CD4-positive, alpha-beta T cell treated with Interleukin-4 for 4 hours (primary cell): ENCODE measurements at places on chromosomes 13 and 19.
A peak's percentile ranks its signal among the peaks of the same experiment; 100 is the strongest.

- no peak for DNase-seq
Measured at GRCh38 chr19:31110336-31110735, 238.9 kb downstream of the TSHZ3 start.

- DNase-seq: no peak
Measured at GRCh38 chr13:38228322-38228721, 121.3 kb upstream of the UFM1 start.

GRCh38 chr19:15318241-15318691, 14.1 kb downstream of the BRD4 start:
- DNase-seq: no peak

DNA sequence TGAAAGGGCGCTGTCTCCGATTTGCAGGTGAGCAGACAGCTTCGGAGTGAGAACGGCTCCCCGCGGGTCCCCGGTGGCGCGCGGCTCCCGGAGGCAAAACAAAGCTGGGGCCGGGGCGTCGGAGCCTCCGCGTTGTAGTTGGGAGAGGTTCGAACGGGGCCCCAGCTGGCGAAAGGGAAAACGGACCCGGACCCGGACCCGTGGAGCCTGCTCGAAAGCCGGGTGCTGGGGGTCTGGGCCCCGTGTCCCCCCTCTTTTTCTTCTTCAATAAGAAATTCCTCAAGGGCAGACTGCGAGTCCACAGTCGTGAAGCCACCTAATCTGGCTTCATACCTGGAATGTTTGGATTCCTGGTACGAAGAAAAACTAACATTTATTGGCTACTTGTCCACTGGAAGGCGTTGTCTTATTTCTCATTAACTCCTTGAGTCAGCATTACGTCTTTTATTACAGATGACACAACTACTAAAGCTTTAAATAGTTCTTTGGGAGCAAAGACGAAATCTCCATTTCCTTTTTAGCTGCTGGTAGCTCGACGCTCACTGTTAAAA, 632 bp upstream of the MTIF3 start:
- peak; percentile 24 for DNase-seq

GRCh38 chr19:33622809-33623511, 1.2 kb downstream of the CHST8 start:
- DNase-seq: no peak

DNA sequence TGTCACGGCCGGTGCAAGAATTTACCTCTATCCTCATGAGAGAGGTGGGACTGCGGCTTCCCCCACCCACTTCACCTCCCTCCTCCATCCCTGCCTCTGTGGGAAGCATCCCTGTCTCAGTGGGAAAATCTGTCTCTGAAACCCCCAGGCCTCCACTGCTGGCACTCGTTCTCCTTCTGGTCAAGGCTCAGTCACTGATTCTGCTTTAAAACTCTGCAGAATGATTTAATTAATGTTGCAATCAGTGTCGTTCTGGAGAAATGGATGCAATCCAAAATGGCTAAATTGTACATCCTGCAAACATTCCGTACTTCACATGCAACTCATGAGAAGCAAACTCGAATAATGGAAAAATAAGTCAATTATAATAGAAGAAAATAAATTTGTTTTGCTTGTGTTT, 5.6 kb downstream of the RASL11A start:
- no peak for DNase-seq

GRCh38 chr19:29014857-29015436, 198.0 kb downstream of the UQCRFS1 start:
- DNase-seq: no peak

- no peak for DNase-seq
Measured at GRCh38 chr19:34938886-34939285, 12.2 kb downstream of the ZNF30 start.

- DNase-seq: no peak
Measured at GRCh38 chr13:93862259-93862658, 617.2 kb downstream of the DCT start.

DNA sequence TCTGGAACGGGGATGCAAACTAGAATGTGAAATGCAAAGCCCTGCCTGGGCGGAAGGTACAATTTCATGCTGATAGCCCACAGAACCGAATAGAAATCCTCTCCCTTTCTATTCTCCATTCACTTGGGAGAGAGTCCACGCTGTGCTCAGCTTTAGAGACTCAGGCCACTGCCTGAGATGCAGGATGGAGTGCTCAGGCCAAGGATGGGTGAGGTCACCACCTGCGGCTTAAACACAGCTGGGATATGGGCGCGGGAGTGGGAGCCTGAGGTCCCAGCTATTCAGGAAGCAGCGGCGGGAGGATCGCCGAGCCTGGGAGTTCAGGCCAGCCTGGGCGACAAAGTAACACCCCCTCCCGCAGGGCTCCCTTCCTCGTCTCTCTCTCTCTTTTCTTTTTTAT, 446 bp upstream of the ZNF83 start:
- DNase-seq: no peak

DNA sequence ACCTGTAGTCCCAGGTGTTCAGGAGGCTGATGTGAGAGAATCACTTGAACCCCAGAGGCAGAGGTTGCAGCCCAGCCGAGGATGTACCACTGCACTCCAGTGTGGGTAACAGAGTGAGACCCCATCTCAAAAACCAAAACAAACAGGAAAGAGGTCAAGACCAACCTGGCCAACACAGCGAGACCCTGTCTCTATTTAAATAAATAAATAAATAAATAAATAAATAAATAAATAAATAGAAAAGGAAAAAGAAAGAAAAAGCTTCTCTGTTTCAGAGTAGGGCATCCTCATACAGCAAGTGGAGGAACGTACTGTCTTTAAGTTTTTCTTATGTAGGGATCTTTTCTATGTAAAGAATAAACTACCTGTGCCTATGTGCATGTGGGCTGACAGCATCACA, 2.3 kb downstream of the ZNF700 start:
- DNase-seq: no peak

GRCh38 chr19:52140032-52140710, 433 bp upstream of the ZNF616 start:
- DNase-seq: no peak

DNA sequence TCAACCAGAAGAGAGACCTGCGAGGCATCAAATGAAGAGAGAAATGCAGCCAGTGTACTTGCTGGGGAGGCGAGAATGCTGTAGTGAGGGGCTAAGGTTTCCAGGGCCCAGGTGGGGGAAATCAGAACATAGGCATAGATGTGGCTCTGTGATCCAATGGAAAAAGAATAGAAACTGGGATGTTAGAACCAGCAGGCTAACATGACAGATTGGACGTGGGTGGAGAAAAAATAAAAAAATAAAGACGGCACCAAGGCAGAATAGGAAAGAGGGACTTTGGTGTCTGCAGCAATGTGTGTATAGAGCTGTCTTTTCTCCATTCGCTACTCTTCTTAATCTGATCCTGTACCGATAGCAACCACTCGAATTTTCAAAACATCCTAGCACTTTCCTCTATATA, 381.0 kb upstream of the NBEA start:
- no peak for DNase-seq

GRCh38 chr19:3813473-3814392, 27.6 kb upstream of the MATK start:
- peak; percentile 30 for DNase-seq

DNA sequence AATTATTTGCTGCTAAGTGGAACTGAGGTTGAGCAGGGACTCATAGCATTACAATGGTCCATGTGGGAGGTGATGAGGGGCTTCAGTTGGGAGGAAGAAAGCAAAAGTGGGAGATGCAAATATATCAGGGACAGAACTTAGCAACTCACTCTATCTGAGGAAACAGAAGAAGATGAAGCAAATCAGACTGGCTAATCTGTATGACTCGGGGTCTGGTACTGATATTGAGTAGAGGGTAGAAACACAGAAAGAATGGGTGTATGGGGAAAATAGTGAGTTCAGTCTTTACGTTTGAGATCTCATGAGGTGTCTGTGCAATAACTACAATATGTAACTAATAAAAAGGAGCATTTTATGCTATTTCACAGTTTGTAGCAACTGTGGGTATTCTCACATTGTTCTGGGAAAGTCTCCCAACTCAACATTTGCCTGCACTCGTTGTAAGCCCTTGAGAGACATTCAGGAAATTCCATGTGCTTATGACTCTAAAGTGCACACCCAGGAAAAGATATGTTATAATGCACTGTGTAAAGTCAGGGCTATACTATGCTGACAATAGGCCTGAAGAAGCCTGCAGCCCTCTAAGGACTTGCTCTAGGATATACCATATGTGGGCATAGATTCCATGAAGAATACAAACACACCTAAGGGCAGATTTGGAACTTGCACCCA, 183.5 kb downstream of the SPRY2 start:
- no peak for DNase-seq

DNA sequence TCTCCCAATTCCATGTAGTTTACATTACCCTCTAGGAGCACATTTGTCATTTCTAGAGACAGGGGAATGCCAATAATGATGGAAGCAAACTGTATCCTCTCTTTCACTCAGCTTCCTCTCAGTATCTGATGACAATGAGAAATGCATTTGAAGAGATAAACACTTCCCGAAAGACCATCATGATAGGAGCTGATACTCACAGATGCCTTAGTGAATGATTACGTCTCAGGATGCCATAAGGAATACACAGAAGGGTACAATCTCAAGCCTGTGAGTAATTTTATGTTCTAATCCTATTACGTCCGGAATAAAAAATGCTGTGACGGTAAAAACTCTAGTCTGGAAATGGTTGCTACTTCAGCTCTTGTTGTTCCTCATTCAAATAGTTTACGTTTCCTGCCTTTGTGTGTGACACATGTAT, 663.8 kb upstream of the MIR17HG start:
- DNase-seq: no peak

DNA sequence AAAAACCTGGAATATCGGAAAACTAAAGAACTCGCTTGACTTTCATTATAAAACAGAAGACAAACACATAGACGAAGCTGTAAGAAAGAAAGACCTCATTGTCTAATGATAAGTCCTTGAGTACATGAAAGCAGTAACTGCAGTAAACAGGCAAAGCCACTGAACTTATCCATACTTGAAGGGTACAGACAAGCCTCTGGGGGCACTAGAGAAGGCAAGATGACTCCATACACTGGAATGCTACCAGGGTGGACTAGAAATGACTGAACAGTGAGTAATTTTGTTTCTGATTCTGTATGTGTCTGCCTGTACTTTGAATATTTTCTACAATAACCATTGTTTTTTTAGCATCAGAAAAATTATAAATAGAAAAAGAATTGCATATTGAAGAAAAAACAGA, 507.9 kb downstream of the UQCRFS1 start:
- no peak for DNase-seq

GRCh38 chr19:55519451-55520311, 17.3 kb downstream of the SBK2 start:
- DNase-seq: no peak

DNA sequence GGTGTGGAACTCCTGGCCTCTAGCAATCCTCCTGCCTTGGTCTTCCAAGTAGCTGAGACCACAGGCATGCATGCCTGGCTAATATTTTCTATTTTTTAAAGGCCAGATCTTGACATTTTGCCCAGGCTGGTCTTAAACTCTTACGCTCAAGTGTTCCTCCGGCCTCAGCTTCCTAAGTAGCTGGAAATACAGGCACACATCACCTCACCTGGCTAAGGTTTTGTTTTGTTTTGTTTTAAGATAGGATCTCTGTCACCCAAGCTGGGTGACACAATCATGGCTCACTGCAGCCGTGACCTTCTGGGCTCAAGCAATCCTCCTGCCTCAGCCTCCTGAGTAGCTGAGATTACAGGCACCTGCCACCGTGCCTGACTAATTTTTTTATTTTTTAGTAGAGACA, 5.5 kb upstream of the RLN3 start:
- DNase-seq: no peak

- peak; percentile 3 for DNase-seq
Measured at GRCh38 chr13:36736119-36736726, 62.4 kb downstream of the SERTM1 start.

DNA sequence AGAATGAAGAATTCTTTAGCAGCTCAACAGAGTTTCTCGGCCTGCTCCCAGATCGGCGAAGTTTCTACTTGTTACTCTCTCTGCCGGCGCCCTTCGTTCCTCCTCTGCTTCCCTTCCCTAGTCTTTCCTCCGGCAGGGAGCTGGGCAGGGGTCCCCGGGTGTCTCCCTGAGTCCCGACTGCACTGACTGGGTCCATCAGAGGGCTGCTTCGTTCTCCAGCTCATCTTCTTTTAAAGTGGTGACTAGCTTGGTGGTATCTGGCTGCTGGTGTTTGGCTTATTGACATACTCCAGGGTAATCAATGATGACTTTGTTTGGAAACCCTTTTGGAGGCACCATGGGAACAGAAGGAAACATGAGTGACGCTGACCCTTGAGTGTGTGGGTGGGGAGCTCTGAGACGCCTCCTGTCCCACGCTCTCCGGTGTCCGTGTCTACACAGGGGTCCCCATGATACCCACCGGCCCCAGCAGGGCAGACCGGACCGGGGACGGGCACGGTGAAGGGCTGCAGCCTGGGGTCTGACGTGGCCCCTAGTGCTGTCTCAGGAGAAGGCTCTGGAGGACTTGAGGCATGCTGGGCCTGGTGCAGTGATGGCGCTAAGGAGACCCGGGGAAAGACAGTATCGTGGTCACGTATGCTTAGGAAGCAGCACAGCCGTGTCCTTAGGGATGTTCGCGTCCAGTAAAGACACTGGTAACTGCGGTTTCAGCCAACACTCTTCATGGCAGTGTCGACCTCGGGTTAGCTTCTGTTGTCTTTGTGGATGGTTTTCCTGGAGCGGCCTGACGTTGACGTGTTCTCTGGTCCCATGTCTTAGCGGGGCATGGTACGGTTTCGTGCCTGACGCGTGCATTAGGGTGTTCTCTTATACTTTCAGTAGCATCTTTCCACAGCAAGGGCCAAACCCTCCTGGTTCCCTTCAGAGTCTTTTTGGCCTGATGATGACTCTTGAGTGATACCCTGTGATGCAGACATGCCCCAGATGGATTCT, 23.8 kb downstream of the NAXD start:
- DNase-seq: no peak

DNA sequence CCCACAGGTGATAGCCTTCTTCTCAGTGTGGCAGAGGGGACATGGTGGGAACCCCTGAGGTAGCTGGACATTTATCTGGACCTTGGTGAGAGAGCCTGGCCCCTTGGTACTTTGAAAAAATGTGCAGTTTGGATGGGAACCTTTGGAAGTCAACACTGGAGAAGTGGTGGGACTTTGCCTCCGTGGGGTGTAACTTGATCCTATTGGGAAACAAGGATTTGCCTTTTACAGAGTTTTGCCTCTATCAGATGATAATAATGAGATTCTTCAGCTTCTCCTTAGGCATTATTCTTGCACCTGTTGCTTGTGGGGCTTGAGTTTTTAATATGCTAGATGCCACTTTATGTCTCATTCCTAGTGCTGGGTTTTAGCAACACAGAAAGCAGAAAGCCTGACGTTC, 99.0 kb downstream of the ERCC5 start:
- no peak for DNase-seq

GRCh38 chr19:46426035-46426505, 2.7 kb downstream of the PNMA8C start:
- DNase-seq: no peak

DNA sequence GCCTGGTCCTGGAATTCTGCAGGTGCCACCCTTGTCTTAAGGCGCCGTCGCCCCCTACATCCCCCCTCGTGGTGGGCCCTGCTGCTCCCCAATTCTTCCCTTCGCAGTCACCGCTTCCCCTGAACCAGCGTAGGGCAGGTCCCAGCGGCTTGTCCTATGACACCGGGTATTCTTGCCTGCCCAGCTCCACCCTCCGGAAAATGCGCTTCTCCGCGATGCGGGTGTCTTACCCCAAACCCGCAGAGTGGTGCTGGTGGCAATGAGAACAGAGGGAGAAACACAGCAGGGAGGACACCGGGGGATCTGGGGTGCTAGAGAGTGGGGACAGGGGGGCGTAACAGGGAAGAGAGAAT, 9.0 kb downstream of the ZNF808 start:
- DNase-seq: peak; percentile 36
